Activated T-cell treated with anti-CD3 and anti-CD28 coated beads, Interleukin-2, amount 50 U/mL, for 4 hours (primary cell): ENCODE measurements at places on chromosomes 2 and 18.

DNA sequence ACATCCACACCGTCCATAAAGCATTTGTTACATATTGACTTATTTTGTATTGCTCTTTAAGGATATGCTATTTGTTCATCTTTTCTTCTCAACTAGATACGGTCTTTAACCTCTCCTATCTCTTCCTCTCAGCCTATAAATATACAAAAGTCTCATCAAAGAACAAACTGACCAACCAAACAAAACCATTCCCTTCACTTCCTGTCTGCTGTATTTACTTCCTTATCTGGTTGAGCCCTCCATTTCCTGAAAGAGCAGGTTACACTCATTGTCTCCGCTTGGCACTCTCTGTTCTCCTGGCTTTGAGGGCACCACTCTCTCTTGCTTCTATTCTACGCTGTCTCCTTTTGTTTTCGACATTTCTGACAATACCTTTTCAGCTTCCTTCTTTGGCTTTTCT, 431.9 kb upstream of the TCF4 start:
- no peak for DNase-seq

DNA sequence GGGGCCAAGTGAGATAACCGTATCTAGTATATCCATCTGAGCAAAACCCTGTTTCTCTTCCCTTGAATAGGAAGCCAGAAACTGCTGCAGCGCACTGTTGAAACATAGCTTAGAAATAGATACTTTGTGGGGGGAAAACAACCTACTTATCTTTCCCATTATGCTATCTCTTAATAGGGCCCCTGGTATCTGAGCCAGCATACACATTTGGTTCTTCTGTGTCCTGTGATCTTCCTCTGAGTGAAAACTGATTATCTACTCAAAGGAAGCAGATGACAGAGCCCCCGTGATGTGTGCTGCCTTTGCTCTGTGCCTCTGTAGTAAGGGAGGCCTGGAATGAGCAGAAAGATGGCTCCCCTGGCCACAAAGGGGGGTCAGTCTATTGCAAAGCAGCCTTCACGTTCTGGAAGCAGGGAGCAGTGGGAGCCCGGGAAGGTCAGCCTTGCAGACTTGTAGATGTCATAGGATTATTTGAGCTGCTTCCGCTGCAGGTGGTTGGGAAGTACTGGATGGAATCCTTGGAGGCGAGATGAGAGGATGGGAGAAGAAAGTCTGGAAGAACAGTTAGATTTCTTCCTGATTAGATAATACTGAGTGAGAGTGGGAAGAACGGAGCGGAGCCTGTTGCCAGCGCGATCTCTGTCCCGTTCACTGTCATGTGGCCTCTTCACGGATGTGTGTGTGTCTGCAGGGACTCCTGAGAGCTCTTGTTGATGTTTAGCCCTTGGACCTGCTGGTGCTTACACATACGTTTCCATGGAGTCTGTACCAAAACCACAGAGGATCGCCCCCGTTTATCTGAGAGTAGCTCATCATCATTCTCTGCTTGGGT, 150.1 kb downstream of the AGAP1 start:
- no peak for DNase-seq

GRCh38 chr2:103738108-103738507, 976.3 kb downstream of the TMEM182 start:
- no peak for DNase-seq

- peak; percentile 72 for DNase-seq
These were observed 8.3 kb downstream of the SLC4A5 start for GRCh38 chr2:74334931-74335333.

DNA sequence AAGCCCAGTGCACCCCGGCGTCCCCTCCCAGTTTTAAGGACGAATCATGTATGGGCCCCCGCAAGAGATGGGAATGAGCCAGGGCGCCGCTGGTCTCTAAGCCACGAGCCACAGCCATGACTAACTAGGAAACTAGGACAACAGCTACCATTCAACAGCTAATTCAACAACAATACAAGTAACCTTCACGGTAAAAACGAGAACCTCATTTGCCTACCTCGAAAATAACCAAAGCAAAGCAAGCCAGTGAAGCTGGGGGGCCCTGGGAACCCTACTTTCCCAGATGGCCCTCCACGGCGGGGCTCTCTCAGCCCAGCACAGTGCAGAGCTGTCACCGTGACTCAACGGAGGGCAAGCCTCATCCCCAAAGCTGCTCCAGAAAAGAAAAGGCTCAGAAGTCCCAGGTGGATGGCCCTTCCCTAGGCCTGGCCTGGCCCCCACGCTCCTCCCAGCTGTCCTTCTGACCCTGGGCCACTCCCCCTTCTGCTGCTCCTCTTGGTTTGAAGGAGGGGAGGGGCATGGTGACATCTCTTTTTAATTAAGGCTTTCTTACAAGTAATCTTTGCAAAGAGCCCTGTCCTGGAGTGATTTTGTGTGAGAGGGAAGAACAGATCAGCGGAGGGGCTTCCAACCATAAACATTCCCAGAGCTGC, 126.3 kb downstream of the HDAC4 start:
- no peak for DNase-seq

DNA sequence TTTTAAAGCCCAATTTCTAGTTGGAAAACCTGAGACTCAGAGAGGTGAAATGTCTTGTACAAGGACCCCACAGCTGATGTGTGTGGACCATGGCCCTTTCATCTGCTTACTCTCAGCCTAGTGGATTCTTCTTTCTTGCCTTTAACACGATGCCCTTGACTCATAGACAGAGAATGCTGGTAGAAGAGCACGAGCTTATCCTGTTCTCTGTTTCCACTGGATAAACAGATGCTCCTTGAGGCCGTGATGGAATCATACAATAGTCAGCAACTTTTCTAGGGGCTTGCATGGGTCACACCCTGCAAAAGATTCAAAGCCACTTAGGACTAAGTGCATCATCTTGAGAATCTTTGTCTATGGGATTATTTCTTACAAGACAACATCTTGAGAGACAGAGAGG, 50.9 kb downstream of the MYCN start:
- DNase-seq = no peak

GRCh38 chr2:96695602-96696001, 44.3 kb downstream of the LMAN2L start:
- no peak for DNase-seq

- no peak for DNase-seq
These were observed 58.5 kb downstream of the ADCY3 start for GRCh38 chr2:24861500-24861899.

DNA sequence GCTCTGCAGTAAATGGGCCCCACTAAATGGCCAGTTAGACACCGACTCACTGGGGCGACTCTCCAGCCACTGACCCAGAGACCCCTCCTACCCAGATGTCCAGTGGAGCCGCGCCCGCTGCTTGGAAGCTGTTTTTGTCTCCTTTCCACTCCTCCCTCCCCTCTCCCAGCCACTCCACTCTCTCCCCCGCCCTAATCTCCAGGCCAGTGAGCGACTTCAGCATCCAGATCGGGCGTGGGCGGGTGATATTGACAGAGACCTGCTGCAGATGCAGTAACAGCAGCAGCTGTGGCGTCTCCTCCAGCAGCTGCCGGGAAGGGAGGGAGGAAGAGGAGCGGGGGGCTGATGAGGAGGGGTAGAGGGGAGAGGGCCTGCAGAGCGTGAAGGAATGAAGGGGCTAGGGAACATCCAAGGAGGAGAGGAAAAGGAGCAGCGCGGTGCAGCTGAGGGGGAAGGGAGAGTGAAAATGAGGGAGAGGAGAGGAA, at the start of gene SCN7A:
Gene SCN7A, minus strand, starts transcription at position 110 of the 485 bp plus-strand sequence. CDS start 16,553 bp downstream, outside the sequence.
- no peak for DNase-seq

GRCh38 chr2:9654452-9655100, 23.8 kb upstream of the YWHAQ start:
- no peak for DNase-seq
